Fibroblast of the aortic adventitia (primary cell): ENCODE measurements at places on chromosomes 2 and 18. TPM values are rescaled to one million over a fixed set of nuclear protein-coding genes. Genes with fewer than 3 reads are reported as not detected.

DNA sequence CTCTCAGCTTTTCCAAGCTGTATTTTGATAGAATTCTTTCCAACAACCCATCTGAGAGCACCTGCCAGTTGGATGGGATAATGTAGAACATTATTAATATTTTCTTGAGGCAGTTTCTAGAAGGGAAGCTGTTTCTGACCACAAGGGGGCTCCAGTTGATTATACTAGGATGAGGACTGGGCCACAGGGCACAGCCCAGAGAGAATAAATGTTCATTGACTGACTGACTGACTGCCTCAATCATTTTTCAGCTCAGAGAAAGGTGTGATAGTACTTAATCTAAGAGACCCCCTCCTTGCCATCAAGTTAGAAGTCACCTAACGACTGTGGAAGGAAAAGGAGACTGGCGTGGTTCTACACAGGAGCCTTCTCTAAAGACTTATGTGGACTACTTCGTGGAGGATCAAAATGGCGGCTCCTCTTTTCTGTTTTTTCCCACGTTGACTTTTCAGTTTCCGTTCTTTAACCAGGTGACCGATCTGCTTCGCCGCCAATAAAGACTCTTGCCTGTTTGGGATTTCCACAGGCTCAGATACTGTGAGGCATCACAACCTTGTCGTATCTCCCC is 31.9 kb upstream of the CREG2 start:
- peak; percentile 87 for DNase-seq

DNA sequence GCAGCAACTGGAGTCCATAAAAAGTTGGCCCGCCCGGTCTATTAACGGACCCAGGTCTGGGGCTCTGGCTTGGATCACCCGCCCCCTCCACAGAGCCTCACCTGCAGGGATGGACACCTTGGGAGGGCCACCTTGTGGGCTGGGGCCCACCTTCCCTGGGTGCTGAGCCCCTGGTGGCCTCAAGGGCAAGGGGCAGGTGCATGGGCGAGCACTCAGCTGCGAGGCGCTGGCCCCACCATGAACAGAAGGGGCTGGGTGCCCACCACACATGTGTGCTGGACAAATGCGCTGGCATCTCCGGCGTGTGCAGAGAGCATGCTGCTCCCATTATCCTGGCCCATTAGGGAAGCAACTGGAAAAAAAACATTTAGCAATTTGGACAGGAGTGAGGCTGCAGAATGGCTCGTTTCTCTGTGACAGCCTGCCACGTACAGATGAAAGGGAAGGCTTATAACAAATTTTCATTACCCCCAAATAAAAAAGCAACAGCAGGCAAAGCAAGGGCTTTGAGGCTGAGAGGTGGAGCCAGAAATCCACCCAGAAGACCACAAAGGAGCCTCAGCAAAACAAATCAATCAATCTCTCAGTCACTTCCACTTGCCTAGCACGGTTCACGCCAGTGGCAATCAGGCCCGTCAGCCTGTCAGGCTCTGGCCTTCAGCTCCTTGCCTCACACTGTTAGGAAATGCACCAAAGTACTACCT is 253.1 kb upstream of the ZNF521 start:
- DNase-seq, result no peak

The LOXHD1 gene
- not detected in 2 replicates for total RNA-seq

The RBM44 gene
- total RNA-seq, result 0.27 and 0.65 TPM in 2 replicates

- no peak for DNase-seq
Measured at GRCh38 chr2:150710916-150711315, 223.4 kb upstream of the RND3 start.

DNA sequence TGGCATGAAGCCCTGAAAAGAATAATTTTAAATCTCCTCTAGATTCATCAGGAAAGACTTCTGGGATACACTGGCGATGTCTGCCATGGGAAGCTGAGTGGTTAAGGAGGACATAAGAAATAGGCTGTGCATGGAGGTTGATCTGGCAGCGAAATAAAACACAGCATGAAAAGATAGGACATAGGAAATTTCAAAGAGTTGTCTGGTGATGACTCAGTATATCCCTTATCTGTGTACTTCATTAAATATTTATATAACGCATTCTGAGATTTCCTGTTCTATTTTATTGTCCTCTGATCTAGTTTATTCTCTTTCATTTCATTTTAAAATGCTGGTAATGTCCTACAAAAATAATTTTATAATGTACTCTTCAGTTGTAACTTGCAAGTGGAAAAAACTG is 1337.3 kb upstream of the DDX18 start:
- no peak for DNase-seq

The TYW5 gene
- 7.8 and 8.3 TPM in 2 replicates for total RNA-seq

The GAREM1 gene
- total RNA-seq, result 2.4 and 5.5 TPM in 2 replicates

The ARHGAP15 gene
- total RNA-seq, result not detected in 2 replicates

The HOXD13 gene
- total RNA-seq, result not detected in 2 replicates

GRCh38 chr2:238030422-238031155 is 30.2 kb upstream of the SCLY start:
- DNase-seq, result no peak

DNA sequence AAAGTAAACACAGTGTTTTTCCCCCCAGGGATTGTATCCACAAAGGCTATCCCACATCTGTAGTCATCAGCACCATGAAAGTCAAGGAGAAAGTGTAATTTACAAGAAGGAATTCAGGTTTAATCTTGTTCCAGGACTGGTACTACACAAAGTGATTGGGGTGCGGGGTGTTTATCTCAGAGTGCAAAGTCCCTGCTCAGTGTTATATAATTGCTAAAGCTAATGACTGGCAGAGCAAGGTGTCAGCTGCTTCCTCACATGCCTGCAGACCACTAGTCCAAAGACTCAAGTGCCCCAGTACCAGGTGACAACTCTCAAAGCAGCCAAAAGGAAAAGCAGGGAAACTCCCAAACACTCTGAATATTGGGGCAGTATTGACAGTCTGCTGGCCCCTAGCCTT is 40.4 kb upstream of the PDCL3 start:
- no peak for DNase-seq

DNA sequence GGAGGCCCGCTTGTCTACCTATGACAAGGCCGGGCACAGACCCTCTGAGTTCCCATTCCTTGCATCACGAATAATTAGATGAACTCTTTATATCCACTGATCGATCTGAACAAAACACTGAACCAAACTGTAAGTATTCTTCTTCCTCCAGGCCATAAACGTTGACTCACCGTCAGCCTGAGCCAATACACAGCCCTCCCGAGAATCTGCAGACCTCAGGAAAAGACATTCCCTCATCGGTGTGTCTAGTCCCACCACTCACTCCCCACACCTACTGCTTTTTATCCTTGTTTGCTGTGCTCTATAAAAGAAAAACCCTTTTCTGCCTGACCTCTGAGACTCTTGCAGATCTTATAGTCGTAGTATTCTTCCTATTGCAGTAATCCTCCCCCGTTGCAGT is 41.0 kb downstream of the TMEM87B start:
- no peak for DNase-seq

GRCh38 chr2:86021396-86022378 is 84.0 kb downstream of the POLR1A start:
- no peak for DNase-seq

The PDE1A gene
- total RNA-seq, result 18.7 and 34.9 TPM in 2 replicates

- no peak for DNase-seq
Measured at GRCh38 chr18:77815666-77816338, 566.2 kb downstream of the GALR1 start.

- DNase-seq, result no peak
Measured at GRCh38 chr2:55985406-55985805, 61.8 kb upstream of the EFEMP1 start.

The C18orf54 gene
- total RNA-seq, result 10.5 and 12.7 TPM in 2 replicates

DNA sequence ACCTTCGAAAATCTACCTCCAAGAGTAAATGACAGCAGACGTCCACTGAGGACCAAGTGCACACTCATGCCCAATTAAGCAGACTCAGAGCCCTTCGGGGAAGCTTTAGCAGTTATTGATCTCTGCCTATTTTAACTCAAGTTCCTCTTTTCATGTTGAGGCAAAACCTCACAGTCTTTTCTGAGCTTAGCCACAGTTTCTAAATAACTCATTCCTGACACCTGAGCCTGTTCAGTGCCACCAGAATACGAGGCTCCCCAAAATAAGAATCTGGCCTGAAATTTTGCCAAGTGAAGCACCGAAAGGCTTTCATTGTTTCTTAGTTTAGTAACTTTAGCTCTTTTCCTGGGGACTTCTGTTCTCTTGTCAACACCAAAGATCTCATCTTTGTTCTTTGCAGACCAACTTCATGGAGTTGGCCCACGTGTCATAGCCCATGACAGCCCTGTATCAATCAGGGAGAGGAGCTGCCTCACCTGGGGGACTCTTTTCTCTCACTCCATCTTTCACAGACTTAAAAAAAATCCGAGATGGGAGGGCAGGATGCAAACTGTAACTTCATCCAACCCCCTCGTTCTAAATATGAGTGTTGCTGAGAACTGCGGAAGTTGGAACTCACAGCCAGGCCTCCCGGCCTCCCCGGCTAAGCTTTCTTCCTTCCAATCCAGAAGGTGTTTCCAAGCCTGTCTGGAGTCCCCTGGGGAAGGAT is 22.2 kb downstream of the INPP5D start:
- no peak for DNase-seq

The CFC1 gene
- total RNA-seq, result not detected in 2 replicates

DNA sequence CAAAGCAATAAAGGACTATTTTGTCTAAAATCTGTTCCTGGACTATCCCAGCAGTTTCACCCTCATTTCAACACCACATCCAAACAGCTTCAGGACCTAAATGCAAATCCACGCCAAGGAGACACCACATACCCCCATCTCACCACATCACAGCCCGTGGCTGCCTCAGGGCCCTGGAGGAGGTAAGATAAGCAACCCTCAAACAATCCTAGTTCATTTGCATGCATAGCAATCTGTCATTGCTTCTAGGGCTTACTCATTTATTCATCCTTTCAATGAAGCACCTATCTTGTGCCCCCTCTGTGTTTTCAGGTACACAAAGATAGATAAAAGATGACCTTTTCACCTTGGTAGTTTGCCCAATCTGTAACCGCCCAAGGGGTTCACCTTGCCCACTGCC is 86.5 kb downstream of the VSNL1 start:
- DNase-seq, result no peak

- DNase-seq, result no peak
Measured at GRCh38 chr2:43185146-43185545, 41.3 kb downstream of the ZFP36L2 start.

- peak; percentile 7 for DNase-seq
Measured at GRCh38 chr2:146481629-146482028, 1363.2 kb upstream of the ACVR2A start.

- DNase-seq, result no peak
Measured at GRCh38 chr2:240395896-240396622, 39.4 kb upstream of the GPC1 start.

- DNase-seq, result peak; percentile 2
Measured at GRCh38 chr18:41767960-41768359, 187.1 kb upstream of the PIK3C3 start.

DNA sequence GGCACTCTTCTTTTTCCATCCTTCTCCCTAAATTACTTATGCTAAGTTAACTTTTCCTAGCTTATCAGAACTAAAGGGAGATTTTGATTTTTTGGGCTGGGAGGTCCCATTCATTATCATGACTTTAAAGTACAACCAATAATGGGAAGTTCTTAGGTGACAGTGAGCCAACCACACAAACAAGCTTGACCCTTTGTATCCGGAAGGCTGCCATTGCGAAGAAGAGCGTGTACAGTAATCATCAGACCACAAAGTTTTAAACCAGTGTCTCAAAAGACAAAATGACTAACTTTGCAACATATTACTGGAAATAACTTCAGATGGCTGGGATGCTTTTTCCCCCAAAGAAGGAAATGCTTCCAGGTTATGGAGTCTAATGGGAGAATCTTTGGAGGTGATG is 298.1 kb downstream of the TGIF1 start:
- DNase-seq, result peak; percentile 58

The SH3BP4 gene
- total RNA-seq, result 32.2 and 49.7 TPM in 2 replicates
